Gastrocnemius medialis (tissue), 4 donors: ENCODE measurements at places on chromosomes 3 and 15.

GRCh38 chr15:76335307-76336253 lies 993 bp upstream of the ISL2 start:
- no peak for DNase-seq

DNA sequence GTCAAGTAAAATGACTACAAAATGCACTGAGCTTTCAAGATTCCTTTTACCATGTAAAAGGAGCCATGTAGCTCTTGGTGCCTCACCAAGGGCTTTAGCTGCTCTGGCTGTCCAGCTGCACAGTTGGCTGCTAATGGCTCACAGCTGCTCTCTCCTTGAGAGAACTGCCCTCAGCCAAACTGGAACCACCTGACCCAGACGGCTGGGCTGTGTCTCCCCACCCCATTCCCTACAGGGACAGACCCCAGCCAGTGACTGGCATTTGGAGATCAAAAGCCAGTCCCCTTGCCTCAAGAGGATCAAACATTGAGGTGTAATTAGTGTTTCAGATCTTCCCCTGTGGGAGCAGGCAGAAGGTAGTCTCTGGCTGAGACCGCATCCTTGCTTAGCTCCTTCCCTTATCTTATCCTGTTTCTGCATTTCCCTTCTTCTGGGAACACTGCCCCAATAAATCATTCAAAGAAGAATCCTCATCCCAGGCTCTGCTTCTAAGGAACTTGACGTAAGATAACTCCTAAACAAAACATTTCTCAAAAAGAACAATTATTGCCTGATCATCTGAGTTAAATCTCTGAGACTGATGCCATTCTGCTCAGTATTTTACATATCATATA lies 28.6 kb upstream of the UBE2E2 start:
- no peak for DNase-seq

GRCh38 chr15:80315289-80315987 lies 63.4 kb upstream of the CTXND1 start:
- no peak for DNase-seq

DNA sequence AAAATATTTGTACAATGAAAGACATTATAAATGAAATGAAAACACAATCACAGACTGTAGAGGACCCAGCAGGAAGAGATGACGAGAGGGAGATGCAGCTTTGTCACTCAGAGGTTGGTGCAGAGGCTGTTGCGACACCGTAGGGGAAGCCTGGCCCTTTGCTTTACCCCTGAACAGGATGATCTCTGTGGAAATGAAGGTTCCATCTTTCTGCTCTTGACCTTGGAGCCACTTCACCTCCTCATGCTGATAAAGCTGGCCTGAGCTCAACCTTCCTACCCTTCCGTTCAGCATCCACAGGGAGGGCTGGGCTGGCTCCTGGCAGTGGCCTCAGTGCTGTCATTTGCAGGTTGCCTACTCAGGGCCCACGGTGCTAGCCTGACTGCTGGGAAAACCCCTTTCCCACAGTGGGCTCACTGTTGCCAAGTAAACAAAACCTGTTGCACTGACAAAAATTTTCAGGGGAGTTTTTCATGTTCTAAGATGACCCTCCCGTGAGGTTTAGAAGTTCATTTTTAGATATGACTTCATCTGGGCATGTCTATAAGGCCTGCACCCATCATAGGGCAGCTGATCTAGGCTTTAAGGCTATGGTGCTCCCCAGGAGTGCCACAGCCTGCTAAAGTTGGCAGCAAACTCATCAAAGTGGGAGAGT lies 3.0 kb upstream of the CD80 start:
- no peak for DNase-seq

DNA sequence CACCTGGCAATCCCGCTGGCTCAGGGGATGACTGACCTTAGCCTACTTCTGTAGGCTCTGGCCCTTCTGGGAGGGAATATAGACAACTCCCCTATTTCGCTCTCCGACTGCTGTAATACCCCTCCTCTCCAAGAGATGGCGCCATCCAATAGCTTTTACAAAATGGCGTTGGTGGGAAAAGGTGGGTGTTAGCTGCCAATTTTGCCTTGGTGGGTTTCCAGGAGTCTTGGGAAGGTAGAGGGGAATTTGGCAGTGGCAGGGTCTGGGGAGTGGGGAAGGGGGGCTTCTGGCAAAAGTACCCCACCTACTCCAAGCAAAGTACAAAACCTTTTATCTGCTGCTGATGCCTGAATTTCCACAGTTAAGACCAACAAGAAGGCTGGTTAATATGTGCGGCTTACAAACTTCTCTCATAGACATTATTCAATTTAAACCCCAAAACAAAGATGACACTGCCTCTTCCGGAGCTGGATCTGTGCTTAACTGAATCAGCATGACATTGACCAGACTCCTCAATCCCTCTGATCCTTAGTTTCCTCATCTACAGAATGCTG lies 62.1 kb downstream of the RASGRF1 start:
- DNase-seq = no peak

GRCh38 chr3:124620600-124621063 lies 109.6 kb upstream of the UMPS start:
- no peak for DNase-seq

- DNase-seq = no peak
Observed at GRCh38 chr3:72322264-72322976, 525.8 kb downstream of the SHQ1 start.

DNA sequence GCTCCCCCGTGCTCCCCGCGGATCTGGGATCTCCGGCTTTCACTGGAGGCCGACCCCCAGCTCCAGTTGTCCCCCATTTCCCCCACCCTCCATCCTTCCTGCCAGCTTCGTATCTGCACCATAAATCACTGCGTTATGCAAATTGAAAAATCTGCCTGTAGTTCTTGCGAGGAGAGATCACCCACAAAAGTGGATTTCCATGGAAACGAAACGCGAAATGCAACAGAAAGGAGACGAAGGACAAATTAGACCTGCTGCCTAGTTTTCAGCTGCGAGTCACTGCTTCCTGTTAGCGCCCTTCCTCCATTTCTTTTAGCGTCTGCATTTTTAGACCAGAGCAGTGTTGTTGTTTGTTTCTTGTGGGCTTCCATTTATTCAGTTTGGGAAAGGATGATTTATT lies 127.1 kb upstream of the ATP10A start:
- DNase-seq = no peak

DNA sequence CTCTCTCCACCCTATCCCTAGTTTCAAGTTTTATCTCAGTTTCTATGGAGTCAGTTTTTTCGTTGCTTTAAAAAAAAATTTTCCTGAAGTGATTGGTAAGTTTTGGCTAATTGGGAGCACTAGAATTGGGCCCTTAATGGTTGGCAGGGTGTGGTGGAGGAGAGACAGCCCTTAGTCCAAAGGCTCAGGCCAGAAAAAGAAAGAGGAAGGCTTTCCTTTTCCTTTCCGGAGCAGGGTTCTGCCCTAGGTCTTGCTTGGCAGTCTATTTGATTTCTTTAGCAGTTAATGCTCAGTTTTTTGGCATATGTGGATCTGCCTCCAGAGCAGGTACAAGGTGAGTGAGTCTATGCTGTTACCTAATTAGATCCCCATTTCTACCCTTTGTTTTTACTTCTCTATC lies 22.7 kb downstream of the CTNNB1 start:
- DNase-seq = no peak

GRCh38 chr3:97340940-97341339 lies 423.6 kb upstream of the ARL6 start:
- no peak for DNase-seq
